ELR (cell line): ENCODE measurements at places on chromosomes 1 and 21.

GRCh38 chr1:17177651-17178050 is 27.3 kb upstream of the PADI1 start:
- no peak for DNase-seq

DNA sequence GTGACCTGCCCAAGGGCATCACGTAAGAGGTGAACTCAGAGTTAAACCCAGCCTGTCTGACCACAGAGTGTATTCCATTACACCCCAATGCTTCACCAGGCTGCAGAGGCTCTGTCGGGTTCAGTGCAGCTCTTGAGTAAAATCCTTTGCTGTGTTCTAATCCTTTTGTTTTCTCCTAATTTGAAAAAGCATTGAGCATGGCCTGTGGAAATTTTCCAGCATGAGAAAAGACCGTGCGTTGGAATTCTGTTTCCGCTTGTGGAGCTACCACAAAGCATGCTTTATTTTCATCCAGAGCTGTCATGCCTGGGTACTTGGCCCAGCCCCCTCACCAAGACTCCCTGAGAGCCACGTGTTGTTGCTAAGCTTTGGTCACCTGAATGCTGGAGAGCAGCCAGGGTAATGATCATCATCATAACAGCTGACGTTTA is 317.6 kb downstream of the PRDM2 start:
- DNase-seq = no peak

DNA sequence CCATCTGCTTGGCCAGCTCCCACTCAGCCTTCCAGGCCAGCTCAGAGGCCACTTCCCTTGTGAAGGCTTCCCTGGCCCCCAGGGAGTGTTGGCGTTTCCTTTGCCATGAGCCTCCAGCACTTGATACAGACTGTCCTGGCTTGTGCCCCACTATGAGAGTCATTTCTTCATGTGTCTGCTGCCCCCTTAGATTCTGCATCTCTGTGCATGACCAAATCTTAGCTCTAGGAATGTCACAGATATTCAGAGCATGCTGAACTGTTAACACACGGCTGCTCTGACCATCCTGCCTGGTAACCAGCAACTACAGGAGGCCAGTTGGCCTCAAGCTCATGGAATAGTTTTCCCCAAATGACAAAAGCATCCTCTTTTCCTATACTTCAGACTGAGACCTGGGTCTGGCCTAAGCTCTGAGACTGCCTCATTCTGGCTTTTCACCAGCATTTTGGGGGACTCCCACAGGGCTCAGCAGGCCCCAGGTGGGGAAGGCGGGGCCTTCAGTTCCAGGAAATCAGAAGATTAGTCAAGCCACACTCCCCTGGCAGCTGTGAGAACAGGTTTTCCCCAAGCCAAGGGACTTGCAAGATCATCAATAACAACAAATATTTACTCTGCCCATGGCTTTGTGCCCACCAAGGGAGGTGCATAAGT is 182.6 kb upstream of the EDN2 start:
- DNase-seq = peak; percentile 31

GRCh38 chr1:210496063-210496462 is 167.4 kb downstream of the HHAT start:
- peak; percentile 71 for DNase-seq

- DNase-seq = no peak
Measured at GRCh38 chr1:230026572-230026971, 40.5 kb upstream of the GALNT2 start.

DNA sequence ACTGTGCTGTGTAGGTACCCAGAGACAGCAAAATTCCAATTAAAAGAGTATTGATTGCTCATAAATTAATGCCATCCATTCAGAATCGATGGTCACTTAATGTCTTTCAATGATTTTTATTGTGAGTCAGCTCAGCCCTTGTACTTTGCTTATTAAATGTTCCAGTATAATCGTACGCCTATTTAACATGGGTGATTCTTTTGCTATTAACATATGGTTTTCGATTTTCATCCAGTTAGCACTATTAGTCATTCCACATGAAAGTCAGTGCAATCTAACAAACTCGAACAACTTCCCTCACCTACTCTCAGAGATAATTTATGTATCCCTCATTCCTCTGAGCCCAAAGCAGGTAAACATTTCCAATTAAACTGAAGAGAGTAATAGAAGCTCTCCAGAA is 109.6 kb upstream of the APP start:
- no peak for DNase-seq

- DNase-seq = no peak
Measured at GRCh38 chr1:69921486-69921885, 283.9 kb downstream of the LRRC40 start.

DNA sequence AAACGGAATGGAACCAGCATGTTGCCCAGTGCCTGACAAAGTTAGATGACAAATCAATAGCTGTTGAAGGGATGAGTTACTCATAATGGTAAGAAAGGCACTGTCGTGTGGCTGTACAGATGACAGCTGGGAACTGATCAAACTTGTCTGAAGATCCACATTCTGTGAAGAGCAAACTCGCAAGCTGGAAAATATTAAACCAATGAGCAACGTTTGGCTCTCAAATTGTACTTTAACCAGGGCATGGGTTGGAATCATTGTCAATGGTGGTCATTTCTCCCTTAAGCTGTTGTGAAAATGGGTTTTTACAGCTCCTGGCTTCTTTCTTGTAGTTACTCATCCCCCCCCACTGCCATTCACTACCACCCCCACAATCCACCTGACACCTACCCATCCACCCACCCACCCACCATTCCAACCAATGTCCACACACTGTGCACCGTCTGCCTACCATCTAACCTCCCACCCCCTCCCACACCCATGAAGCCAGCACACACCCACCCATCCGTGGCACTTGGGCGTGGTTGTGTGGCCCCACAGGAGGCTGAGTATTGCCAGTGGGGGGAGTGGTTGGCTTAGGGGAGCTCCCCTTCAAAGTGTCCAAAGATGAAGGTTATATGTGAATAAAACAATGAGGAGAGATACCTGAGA is 46.7 kb downstream of the CLDN14 start:
- no peak for DNase-seq

GRCh38 chr21:15552914-15553494 is 176.8 kb upstream of the USP25 start:
- peak; percentile 38 for DNase-seq

GRCh38 chr1:245121523-245121922 is 33.3 kb upstream of the KIF26B start:
- DNase-seq = no peak

- DNase-seq = no peak
Measured at GRCh38 chr1:28272215-28272852, 13.0 kb downstream of the SESN2 start.

- DNase-seq = no peak
Measured at GRCh38 chr1:54297596-54298283, 97.8 kb downstream of the MRPL37 start.

DNA sequence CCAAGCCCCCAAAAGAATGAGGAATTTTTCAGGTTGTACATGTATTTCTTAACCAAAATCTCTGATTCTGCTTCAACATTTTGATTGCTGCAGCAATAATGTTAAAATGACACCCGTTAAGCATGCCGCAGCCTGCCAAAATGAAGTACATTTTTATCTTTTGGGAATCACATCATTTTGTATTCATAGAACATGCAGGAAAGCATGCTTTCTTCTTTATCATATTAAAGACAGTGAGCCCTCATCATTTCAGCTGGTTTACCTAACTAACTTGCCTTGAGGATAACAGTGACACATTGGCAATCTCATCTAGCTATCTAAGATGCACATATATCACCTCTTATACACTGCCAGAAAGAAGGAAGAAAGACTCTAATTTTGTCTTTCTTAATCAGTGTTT is 299.2 kb downstream of the LTN1 start:
- no peak for DNase-seq

GRCh38 chr1:38030596-38031512 is 15.7 kb downstream of the POU3F1 start:
- no peak for DNase-seq

DNA sequence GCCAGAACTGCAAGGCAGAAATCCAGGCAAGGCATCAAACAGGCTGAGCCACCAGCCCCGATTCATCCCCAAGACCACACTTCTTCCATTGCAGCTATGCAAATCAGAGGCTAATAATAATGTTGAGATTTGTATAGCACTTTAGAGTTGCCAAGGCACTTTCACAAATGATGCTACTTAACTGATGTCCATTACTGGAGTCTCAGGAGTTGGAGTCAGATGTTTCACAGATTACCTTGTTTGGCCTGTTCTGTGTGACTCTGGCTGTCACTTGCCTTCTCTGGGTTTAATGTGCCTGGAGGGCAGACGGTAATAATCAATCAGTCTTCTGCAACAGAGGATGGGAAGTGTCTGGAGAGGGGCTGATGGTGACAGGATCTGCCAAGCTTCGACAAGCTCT is 40.8 kb upstream of the MPZL1 start:
- no peak for DNase-seq

DNA sequence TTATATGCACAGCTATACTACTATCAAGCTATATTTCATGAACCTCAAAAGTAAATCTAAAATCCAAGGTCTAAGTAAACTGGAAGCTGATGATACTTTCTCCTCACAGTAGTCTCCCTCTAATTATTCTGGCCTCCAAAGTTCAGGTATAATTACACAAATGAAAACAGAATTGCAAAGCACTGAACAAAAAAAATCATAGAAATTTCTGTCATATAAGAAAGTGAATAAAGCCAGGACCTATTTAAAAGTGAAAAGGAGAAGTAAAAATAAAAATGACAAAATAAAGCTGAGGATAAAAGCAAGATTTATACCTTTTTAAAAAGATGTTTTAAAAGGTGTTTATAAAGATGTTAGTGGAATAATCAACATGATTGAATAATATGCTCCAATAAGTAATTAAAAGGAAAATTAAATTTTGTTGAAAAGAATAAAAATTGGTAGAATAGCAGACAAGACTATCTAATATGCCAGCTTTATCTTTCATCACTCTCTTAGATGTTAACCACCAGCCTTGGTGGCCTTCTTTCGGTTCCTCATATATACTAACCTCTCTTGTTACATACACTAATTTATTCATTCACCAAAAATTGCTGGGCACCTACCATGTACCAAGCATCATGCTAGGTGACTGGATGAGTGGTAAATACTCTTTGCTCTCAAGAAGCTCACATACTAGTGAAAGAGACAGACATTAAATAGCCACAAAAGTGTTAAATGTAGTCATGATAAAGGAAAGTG is 25.1 kb downstream of the SHCBP1L start:
- no peak for DNase-seq

DNA sequence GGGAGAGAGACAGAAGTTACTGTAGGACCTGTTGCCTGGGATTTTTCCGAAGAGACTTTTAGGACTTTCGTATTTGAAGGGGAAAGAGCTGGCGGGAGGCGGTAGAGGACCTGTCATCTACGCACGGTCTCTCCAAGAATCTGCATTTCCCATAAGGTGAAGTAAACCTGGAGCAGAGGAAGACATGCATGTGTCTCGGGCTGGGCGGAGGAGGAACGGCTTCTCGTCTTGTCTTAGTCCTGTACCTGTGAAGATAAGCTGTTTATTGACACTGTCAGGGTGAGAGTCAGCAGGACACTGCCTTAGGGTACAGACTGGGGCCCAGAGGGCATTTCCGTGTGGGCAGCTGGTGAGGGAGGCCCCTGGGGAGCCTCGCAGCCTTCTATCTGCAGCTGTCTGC is 123.4 kb upstream of the COL6A1 start:
- no peak for DNase-seq

GRCh38 chr1:244329591-244330317 is 122.0 kb downstream of the ADSS2 start:
- DNase-seq = peak; percentile 15

DNA sequence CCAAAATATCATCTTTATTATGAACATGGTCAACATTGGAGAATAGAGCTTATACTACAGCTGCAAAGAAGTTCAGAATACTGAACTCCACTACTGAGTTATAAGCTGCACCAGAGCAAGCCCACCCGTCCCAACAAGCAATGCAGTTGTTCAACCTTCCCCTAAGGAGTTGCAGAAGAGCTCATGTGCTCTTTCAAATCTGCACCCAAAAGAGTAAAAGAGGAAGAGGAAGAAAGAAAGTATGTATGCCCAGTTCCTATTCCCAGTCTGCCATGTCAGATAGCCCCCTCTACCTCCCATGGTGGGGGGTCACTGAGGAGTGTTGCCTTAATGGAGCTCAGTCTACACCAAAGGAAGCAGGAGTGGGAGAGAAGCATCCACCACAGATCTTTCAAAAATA is 6.9 kb downstream of the C1orf162 start:
- DNase-seq = no peak

GRCh38 chr1:14875524-14876509 is 277.3 kb downstream of the KAZN start:
- no peak for DNase-seq

DNA sequence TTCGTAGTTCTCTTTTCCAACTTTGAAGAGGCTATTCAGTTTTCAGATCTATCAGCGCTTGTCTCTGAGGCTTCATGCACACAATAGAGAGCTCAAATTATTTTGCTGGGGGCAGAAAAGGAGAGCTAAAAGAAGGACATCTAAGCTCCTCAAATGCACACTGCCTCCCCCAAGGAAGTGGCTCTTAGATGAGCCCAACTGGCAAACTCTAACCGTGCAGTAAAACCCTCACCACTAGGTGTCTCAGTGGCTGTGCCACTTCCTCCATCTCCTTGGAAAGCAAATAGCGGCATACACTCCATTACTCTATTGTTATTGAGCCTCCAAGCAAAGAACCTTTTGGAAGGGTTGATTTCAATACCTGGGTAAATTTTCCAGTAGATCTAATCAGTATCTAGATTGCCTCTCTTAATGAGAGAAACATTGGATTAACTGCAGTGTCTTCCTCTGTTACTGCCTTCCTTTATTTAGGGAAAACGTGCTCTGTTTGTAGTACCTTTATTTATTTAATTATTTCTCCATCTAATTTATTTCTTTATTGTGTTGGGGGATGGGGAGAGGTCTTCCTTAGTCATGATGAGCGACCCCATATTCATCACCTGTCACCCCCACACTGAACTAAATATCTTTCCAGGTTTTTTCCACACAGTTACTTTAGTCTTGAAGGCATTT is 9.2 kb upstream of the SFPQ start:
- DNase-seq = peak; percentile 87

DNA sequence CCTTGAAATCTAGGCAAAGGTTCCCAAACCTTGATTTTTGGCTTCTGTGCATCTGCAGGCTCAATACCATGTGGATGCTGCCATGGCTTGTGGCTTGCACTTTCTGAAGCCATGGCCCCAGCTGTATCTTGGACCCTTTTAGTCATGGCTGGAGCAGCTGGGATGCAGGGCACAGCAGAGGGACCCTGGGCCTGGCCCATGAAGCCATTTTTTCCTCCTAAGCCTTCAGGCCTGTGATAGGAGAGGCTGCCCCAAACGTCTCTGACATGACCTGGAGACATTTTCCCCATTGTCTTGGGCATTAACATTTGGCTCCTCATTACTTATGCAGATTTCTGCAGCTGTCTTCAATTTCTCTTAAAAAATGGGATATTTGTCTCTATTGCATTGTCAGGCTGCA is 97.4 kb downstream of the NPHS2 start:
- no peak for DNase-seq

GRCh38 chr1:153945795-153946621 is 510 bp downstream of the DENND4B start:
- DNase-seq = peak; percentile 73

DNA sequence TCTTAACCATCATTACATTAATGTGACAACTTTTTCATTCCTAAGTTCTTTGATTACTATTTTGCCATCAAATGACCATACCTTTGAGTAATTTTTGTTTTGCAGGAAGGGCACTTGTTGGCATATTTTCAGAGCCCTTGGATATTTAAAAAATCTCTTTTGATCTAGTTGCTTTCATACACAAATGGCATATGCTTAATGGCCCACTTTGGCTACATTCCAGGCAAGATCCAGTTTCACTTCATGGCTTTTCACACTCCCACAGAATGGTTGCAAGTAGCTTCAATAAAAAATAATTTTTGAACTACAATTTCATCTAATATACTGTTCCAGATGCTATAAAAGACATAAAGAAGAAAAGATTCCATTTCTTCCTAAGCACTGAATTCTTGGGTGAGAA is 18.1 kb downstream of the ADAM30 start:
- DNase-seq = no peak
